ENCODE measurements at places on chromosomes 4 and X. TPM values are rescaled to one million over a fixed set of nuclear protein-coding genes. Genes with fewer than 3 reads are reported as not detected.
A peak's percentile ranks its signal among the peaks of the same experiment; 100 is the strongest.

GRCh38 chr4:56762484-56763250 is 58.8 kb downstream of the SPINK2 start:
- H3K4me1 ChIP-seq = peaks cover 42% of the 10 kb centered on the region
- no peak overlapping the region for H3K4me3 ChIP-seq
- peak; percentile 30 for DNase-seq
- peak overlapping the region; percentile 30 for H3K27ac ChIP-seq
- H3K36me3 ChIP-seq = no peaks in the 10 kb centered on the region

GRCh38 chr4:112063260-112063659 is 82.0 kb upstream of the FAM241A start:
- H3K27me3 ChIP-seq = peaks cover 13% of the 10 kb centered on the region
- no peak overlapping the region for H3K4me3 ChIP-seq
- no peaks in the 10 kb centered on the region for H3K36me3 ChIP-seq
- H3K27ac ChIP-seq = no peak overlapping the region
- H3K4me1 ChIP-seq = no peaks in the 10 kb centered on the region

DNA sequence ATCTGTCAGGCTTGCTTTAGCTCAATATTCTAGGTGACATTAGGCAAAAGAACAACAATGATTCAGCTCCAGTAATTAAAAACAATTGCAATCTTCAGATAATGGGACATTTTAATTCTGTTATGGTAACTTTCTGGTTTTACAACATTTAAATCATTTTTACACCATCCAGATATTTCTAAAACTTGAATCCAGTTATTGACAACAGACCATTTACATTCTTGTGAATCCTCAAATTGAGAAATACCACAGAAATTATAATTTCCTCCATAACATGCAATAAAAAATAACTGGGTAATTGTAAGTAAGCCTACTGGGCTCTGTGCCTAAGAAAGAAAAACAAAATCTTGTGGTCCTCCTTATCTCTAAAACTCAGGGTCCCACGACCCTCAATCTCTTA is 195.0 kb upstream of the S100G start:
- H3K27me3 ChIP-seq = peaks cover 16% of the 10 kb centered on the region
- H3K4me1 ChIP-seq = no peaks in the 10 kb centered on the region
- no peak overlapping the region for H3K4me3 ChIP-seq
- H3K36me3 ChIP-seq = no peaks in the 10 kb centered on the region

- peaks cover 88% of the 10 kb centered on the region for H3K27me3 ChIP-seq
- peaks cover 7% of the 10 kb centered on the region for H3K4me1 ChIP-seq
- peak; percentile 10 for DNase-seq
- peaks cover 1% of the 10 kb centered on the region for H3K36me3 ChIP-seq
- peak overlapping the region; percentile 89 for H3K4me3 ChIP-seq
These were observed 542 bp downstream of the RNF150 start for GRCh38 chr4:141132709-141133145.

CORIN gene
- total RNA-seq = 0.29 TPM

DNA sequence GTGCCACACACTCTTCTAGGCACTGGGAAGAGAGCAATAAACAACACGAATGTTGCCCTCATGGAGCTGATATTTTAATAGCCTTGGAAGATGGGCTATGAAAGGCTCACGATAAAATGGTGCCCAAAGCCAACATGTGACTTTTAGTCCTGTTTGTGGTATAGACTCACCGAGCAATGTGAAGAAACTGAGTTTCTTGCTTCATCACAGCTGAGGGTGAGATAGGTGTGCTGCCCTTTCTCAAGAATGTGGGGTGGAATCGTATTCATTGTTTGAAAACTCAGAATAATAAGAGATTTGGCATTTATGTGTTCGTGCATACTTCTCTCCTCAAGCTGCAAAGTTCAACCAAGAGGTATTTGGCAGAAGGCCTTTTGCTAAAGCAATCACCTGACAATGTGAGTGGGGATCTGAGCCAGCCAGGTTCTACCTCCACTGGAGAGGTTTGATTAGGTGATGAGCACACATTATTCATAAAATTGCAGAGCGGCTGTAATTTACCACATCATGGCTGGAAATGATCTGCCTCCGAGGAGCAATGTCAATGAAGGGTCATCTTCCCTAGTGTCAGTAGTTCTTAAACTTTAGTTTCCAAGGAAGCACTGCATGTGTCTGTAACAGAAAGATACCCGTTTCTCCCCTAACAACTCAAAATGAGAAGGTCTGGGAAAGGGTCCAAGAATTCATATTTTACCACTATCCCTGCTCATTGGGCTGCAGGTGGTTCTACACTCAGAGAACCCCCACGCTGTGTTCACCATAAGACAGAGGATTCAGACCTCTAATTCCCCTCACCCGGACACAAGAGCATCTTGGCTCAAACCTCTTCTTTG is 41.9 kb upstream of the CBR4 start:
- no peak overlapping the region for H3K4me3 ChIP-seq
- H3K4me1 ChIP-seq = no peaks in the 10 kb centered on the region
- no peak for DNase-seq

- peaks cover 16% of the 10 kb centered on the region for H3K27me3 ChIP-seq
- DNase-seq = peak; percentile 8
- no peaks in the 10 kb centered on the region for H3K36me3 ChIP-seq
- H3K4me1 ChIP-seq = no peaks in the 10 kb centered on the region
- no peak overlapping the region for H3K27ac ChIP-seq
These were observed 35.7 kb upstream of the GABRQ start for GRCh38 chrX:152601848-152602616.

MAP7D3 gene
- 11.3 TPM for total RNA-seq

SPCS3 gene
- 145 TPM for total RNA-seq

RHOXF2B gene
- total RNA-seq = not detected

DNA sequence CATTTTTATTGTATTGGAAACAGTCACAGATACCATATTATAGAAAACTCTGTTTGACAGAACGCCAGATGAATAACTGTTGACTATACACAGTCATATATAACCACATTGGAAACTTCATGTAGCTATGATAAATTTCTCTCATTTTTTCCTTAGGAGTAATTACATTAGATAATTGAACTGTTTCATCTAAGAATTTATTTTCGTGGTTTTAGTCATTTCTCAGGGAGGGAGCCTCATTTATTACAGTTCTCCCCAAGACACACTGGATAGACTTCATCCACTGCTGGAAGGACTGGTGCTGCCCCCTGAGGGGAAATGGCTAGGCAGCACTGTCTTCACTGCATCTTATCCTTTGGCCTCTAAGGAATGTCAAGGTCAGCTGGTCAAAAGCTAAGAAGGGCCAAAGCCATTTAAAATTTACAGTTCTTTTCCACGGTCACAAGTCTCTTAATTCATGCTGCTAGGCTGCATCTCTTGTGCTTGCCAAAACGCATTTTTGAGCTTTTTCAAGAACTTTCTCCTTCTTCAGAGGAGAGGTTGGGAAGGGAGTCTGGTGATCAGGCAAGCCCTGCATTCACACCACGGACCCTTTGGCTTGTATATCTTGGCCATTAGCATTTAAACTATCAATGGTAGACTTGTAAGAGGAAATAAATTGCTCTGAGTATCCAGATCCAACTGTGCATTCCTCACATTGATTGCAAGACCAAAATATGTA is 145.1 kb downstream of the CBR4 start:
- H3K4me3 ChIP-seq = no peak overlapping the region
- H3K4me1 ChIP-seq = peaks cover 58% of the 10 kb centered on the region
- H3K27me3 ChIP-seq = peaks cover 9% of the 10 kb centered on the region
- peak overlapping the region; percentile 96 for H3K27ac ChIP-seq
- H3K36me3 ChIP-seq = peaks cover 8% of the 10 kb centered on the region

GRCh38 chrX:47235691-47236103 is 2.9 kb downstream of the USP11 start:
- DNase-seq = no peak
- peak overlapping the region; percentile 73 for H3K4me3 ChIP-seq
- H3K36me3 ChIP-seq = peaks cover 4% of the 10 kb centered on the region

- H3K4me3 ChIP-seq = no peak overlapping the region
- no peak for DNase-seq
- no peaks in the 10 kb centered on the region for H3K27me3 ChIP-seq
- H3K27ac ChIP-seq = no peak overlapping the region
These were observed 22.0 kb downstream of the RGS12 start for GRCh38 chr4:3314706-3315260.

CXorf58 gene
- not detected for total RNA-seq

SYN1 gene
- total RNA-seq = 2.0 TPM

DNA sequence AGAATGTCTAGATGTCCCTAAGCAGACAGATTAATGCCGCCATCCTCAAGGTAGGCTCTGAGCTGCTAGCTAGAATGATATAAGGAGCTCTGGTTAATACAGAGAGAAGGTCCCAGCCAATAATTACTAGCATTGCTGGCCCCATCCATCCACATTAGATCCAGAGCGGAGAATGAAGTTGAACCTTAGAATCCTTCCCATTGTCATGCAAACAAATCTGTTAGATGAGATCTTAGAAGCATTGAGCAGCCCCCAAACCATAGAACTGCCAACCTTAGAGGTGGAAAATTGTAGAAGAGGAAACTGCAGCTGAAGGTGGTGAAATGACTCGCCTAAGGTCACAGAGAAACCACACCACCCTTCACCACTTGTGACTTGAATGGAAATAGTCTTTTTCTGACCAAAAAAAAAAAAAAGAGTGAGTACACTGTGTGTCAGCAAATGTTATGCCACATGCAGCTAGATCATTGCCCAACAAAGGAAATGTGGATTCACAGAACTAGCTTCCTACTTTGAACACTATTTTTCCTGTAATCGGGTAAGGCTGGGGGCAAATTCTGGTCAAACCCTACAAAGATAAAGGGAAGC is 162.1 kb downstream of the SMIM20 start:
- peak overlapping the region; percentile 98 for H3K27ac ChIP-seq
- DNase-seq = peak; percentile 78
- H3K27me3 ChIP-seq = no peaks in the 10 kb centered on the region

IL2 gene
- total RNA-seq = 24.8 TPM

GRCh38 chrX:113522814-113523213 is 682.2 kb upstream of the AMOT start:
- no peak overlapping the region for H3K4me3 ChIP-seq
- DNase-seq = no peak
- H3K27me3 ChIP-seq = peaks cover 5% of the 10 kb centered on the region
- no peaks in the 10 kb centered on the region for H3K4me1 ChIP-seq
- H3K27ac ChIP-seq = no peak overlapping the region
- no peaks in the 10 kb centered on the region for H3K36me3 ChIP-seq

- no peaks in the 10 kb centered on the region for H3K36me3 ChIP-seq
- H3K4me3 ChIP-seq = no peak overlapping the region
- H3K4me1 ChIP-seq = no peaks in the 10 kb centered on the region
- no peak overlapping the region for H3K27ac ChIP-seq
- no peak for DNase-seq
These were observed 267.3 kb downstream of the ADAMTS3 start for GRCh38 chr4:72301759-72302158.

GRCh38 chr4:39067451-39067850 is 5.4 kb downstream of the KLHL5 start:
- peaks cover 4% of the 10 kb centered on the region for H3K4me1 ChIP-seq
- DNase-seq = no peak
- no peak overlapping the region for H3K27ac ChIP-seq
- H3K4me3 ChIP-seq = no peak overlapping the region
- no peaks in the 10 kb centered on the region for H3K27me3 ChIP-seq

DNA sequence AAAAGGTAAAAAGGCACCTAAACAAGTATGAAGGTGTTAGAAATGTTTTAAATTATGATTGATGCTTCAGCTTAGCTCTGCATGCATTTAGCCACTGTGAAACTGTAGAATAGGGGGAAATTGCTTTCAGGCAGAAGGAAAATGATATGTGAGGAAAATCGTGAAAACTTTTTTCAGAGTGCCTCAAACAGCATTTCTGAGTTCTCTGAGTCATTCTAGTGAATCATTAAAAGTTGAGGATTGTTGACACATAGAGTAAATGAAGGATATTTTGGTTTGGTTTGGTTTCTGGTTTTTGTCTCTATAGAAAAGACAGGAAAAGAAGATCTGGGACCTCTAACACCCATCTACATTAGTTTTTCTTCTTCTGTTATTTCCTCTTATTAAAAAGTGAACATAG is 332.5 kb upstream of the TRAM1L1 start:
- DNase-seq = no peak
- no peak overlapping the region for H3K27ac ChIP-seq
- no peaks in the 10 kb centered on the region for H3K27me3 ChIP-seq
- H3K4me1 ChIP-seq = no peaks in the 10 kb centered on the region
- H3K4me3 ChIP-seq = no peak overlapping the region
- H3K36me3 ChIP-seq = no peaks in the 10 kb centered on the region

DNA sequence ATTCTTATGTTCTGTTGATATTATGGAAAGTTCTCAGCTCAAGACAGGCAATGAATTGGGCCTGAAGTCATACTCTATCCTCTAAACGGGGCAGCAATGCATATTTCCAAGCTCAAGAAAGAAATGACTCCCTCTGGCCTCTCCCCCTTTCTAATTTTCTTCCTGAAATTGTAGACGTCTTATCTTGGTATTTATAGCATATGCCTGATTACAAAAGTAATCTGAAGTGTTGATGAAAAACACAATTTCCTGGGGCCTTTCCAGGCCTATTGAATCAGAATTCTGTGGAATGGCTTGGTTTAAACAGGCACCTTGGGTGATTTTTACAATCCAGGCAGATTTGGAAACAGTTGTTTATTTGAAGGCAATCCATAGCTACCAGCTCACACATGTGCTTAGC is 21.4 kb upstream of the PGRMC2 start:
- H3K4me1 ChIP-seq = no peaks in the 10 kb centered on the region
- H3K4me3 ChIP-seq = no peak overlapping the region
- H3K27me3 ChIP-seq = no peaks in the 10 kb centered on the region
- H3K36me3 ChIP-seq = no peaks in the 10 kb centered on the region
- H3K27ac ChIP-seq = no peak overlapping the region
- no peak for DNase-seq

All from activated T-cell treated with anti-CD3 and anti-CD28 coated beads, Interleukin-2, amount 50 U/mL, for 72 hours (primary cell).